ENCODE measurements at places on chromosomes 7 and 10. TPM values are rescaled to one million over a fixed set of nuclear protein-coding genes. Genes with fewer than 3 reads are reported as not detected.
A peak's percentile ranks its signal among the peaks of the same experiment; 100 is the strongest.

Gene DGKI
- 4.4 TPM for total RNA-seq

Gene CCL24
- total RNA-seq = 0.90 TPM

Gene HOXA6
- total RNA-seq = 0.81 TPM

Gene FLNC
- total RNA-seq = not detected

DNA sequence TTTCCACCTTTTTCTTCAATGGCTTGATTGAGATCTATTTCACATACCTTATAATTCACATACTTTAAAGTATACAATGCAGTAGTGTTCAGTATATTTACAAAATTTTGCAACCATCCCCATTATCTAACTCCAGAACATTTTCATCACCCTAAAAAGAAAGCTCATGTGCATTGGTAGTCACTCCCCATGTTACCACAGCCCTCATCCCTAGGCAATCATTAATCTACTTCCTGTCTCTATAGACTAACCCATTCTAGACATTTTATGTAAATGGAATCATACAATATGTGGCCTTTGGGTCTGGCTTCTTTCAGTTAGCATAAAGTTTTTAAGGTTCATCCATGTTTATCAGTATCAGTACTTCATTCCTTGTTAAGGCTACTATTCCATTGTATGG, 214.2 kb downstream of the WDR11 start:
- H3K27me3 ChIP-seq = peaks cover 35% of the 10 kb centered on the region
- DNase-seq = no peak
- no peaks in the 10 kb centered on the region for H3K4me1 ChIP-seq

GRCh38 chr7:90424720-90425119, 21.5 kb downstream of the CLDN12 start:
- H3K27me3 ChIP-seq = peaks cover 12% of the 10 kb centered on the region
- peak overlapping the region; percentile 42 for H3K27ac ChIP-seq
- no peak for DNase-seq

DNA sequence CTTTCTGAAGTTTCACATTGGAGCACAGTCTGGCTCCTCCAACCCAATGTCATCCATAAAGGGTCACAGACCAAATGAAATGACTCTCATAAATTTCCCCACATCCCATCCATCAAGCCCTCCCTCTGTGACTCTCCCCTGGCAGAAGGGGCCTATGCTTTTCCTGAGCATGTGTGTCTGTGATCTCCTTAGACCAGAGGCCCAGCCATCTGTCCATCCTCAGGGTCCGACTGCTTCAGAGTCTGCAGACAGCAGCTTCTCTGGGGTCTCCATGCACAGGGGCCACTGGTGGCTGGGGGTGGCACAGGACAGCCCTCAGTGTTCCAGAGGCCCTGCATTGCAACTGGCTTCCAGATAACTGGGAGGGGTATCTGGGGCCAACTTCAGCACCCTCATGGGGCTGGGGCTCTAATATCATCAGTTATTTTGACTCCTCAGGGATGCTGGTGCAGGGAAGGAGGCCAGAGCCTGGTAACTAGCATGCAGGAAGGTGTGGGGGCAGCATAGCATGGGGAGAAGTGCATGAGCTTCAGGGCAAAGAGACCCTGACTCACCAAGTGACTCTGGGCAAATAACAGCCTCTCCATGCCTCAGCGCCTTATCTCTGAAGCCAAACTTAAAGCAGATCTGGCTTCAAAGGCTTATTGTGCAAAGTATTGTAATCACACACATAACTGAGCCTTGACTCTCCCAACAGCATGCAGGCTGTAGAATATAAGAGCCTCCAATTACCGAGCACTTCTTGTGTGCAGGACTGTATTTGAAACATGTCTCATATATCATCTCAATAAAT, 266.9 kb downstream of the GRID1 start:
- no peaks in the 10 kb centered on the region for H3K4me1 ChIP-seq
- H3K27me3 ChIP-seq = no peaks in the 10 kb centered on the region
- H3K36me3 ChIP-seq = no peaks in the 10 kb centered on the region
- no peak for DNase-seq
- H3K4me3 ChIP-seq = no peak overlapping the region

DNA sequence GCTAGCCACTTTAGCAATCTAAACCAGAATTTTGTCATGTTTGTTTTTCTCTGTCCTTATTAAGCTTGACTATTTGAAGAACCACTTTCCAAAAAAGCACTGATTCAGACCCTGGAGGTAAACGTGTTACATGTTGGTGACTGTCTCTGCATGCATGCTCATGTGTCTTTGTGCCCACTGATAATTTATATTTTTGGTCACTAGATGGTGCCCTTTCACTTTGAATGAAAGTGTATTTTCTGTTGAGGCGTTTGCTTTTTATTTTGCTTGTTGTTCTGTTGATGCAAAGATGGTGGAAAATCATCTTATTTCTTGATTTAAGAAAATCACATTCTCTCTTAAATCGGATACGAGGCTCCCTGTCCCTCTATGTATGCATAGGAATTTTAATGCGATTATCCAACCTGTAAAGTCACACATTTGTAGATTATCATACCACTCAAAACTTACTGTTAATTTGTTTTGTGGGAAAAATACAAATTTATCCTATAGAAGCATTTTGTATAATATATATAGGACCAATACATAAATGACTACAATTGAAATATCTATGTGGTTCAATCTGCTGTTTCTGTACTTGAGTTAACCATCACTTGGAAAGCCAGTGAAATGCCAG, 269.3 kb downstream of the BICC1 start:
- H3K4me3 ChIP-seq = no peak overlapping the region
- H3K27me3 ChIP-seq = peaks cover 1% of the 10 kb centered on the region
- no peaks in the 10 kb centered on the region for H3K36me3 ChIP-seq
- no peaks in the 10 kb centered on the region for H3K4me1 ChIP-seq
- DNase-seq = no peak

GRCh38 chr10:31157123-31158010, 125.7 kb upstream of the ZNF438 start:
- no peaks in the 10 kb centered on the region for H3K36me3 ChIP-seq
- no peak for DNase-seq
- no peak overlapping the region for H3K4me3 ChIP-seq
- H3K27ac ChIP-seq = no peak overlapping the region

DNA sequence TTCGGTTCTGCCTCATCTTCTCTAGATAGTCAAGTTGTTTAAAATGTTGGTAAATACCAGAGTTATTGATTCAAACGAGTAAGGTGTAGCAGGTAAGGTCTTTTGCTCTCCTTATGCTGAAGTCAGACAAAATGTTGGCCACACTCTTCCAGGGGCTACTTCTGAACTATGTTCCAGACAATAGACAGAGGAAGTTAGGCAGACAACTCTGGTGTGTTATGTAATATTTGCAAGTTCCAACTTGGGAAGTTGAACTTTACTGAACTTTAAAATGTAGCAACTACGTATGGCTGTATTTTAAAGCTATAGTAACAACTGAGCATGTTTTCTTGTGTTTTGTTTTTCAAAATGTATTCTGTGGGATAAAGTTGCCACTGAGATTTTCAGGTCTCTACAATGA, 125.7 kb upstream of the NEBL start:
- H3K27me3 ChIP-seq = peaks cover 5% of the 10 kb centered on the region
- H3K4me1 ChIP-seq = peaks cover 4% of the 10 kb centered on the region
- no peaks in the 10 kb centered on the region for H3K36me3 ChIP-seq
- H3K27ac ChIP-seq = no peak overlapping the region
- no peak overlapping the region for H3K4me3 ChIP-seq

DNA sequence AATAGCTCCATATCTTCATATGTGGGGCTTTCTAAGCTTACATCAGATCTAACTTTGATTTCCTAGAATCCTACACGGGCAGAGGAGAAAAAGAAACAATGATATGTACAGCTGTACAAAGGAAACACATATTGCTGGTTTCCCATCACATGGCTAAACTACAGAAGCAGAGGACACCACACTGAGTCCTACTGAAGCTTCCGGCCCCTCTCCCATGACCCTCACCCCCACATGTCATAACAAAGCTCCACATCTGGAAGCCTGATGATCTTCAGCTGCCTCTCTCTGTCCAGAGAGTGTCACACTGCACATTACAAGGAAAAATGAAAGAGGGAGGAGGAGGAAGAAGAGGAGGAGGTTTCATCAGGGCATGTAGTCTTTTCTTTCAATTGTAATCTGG, 14.0 kb downstream of the SLC16A12 start:
- no peaks in the 10 kb centered on the region for H3K4me1 ChIP-seq
- no peak overlapping the region for H3K27ac ChIP-seq
- H3K36me3 ChIP-seq = no peaks in the 10 kb centered on the region
- no peak overlapping the region for H3K4me3 ChIP-seq
- peaks cover 10% of the 10 kb centered on the region for H3K27me3 ChIP-seq

GRCh38 chr10:91931526-91932190, 8.1 kb downstream of the BTAF1 start:
- no peaks in the 10 kb centered on the region for H3K27me3 ChIP-seq
- H3K27ac ChIP-seq = peak overlapping the region; percentile 5
- no peak for DNase-seq
- no peak overlapping the region for H3K4me3 ChIP-seq
- peaks cover 18% of the 10 kb centered on the region for H3K36me3 ChIP-seq
- peaks cover 40% of the 10 kb centered on the region for H3K4me1 ChIP-seq

GRCh38 chr10:119862524-119862923, 10.1 kb downstream of the MCMBP start:
- H3K4me1 ChIP-seq = peaks cover 51% of the 10 kb centered on the region
- peaks cover 21% of the 10 kb centered on the region for H3K36me3 ChIP-seq
- no peak for DNase-seq
- H3K27me3 ChIP-seq = no peaks in the 10 kb centered on the region
- H3K27ac ChIP-seq = no peak overlapping the region

- no peak overlapping the region for H3K27ac ChIP-seq
- H3K36me3 ChIP-seq = no peaks in the 10 kb centered on the region
- H3K4me1 ChIP-seq = no peaks in the 10 kb centered on the region
- no peak overlapping the region for H3K4me3 ChIP-seq
These were observed 69.7 kb downstream of the CALML3 start for GRCh38 chr10:5594271-5595049.

GRCh38 chr10:19788075-19788686, 28.1 kb upstream of the PLXDC2 start:
- no peaks in the 10 kb centered on the region for H3K36me3 ChIP-seq
- DNase-seq = no peak
- H3K27me3 ChIP-seq = peaks cover 15% of the 10 kb centered on the region
- H3K4me1 ChIP-seq = no peaks in the 10 kb centered on the region
- no peak overlapping the region for H3K27ac ChIP-seq

GRCh38 chr7:16728811-16729210, 24.7 kb upstream of the TSPAN13 start:
- H3K4me1 ChIP-seq = no peaks in the 10 kb centered on the region
- H3K27ac ChIP-seq = no peak overlapping the region
- H3K36me3 ChIP-seq = no peaks in the 10 kb centered on the region

DNA sequence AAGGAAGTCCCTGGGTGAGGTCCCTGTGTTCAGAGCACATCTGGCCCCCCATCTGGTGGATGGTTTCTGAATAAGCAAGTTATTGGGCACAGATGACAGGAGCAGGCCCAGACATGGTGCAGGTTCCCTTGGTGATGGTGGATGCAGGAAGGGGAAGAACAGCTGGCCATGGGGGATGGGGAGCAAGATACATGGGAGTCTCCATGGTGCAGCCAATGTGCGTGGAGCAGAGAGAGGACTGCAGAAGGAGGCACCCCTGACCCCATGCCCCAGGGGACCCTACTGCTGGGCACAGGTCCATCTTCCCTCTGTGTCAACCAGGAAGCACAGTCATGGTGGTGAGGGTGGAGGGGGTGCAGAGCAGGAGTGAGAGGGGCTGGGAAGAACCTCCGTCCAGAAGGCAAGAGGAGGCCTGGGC, 43.8 kb upstream of the RABGEF1 start:
- H3K27ac ChIP-seq = no peak overlapping the region
- DNase-seq = no peak
- H3K36me3 ChIP-seq = no peaks in the 10 kb centered on the region
- no peaks in the 10 kb centered on the region for H3K4me1 ChIP-seq

GRCh38 chr10:35214607-35215020, 88.0 kb downstream of the CREM start:
- H3K36me3 ChIP-seq = peaks cover 15% of the 10 kb centered on the region
- H3K27me3 ChIP-seq = no peaks in the 10 kb centered on the region
- H3K4me3 ChIP-seq = no peak overlapping the region
- peak overlapping the region; percentile 0 for H3K27ac ChIP-seq
- DNase-seq = no peak
- H3K4me1 ChIP-seq = peaks cover 51% of the 10 kb centered on the region

- H3K4me3 ChIP-seq = no peak overlapping the region
- no peak for DNase-seq
- peaks cover 59% of the 10 kb centered on the region for H3K4me1 ChIP-seq
- H3K27ac ChIP-seq = no peak overlapping the region
These were observed 143.4 kb downstream of the CELF2 start for GRCh38 chr10:11161096-11161495.

DNA sequence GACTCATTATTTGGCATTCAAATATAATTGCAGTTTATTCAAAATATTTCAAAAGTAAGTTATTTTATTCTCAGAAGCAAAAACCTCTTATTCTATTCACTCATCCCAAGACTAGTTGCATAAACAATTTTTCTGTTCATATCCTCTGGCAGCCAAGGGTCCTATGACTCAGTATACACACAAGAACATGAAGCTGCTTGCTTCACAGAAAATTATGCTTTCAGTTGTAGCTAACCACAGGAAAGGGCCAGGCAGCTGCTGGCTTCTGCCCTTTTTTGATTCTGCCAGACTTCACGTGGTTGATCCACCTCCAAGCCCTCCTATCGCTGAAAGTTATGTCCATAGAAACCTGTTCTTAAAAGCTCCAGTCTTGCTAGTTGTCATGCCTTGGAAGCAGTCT, 108.8 kb downstream of the ABCA13 start:
- H3K4me3 ChIP-seq = no peak overlapping the region
- no peaks in the 10 kb centered on the region for H3K4me1 ChIP-seq
- H3K27me3 ChIP-seq = peaks cover 27% of the 10 kb centered on the region
- H3K27ac ChIP-seq = no peak overlapping the region
- no peaks in the 10 kb centered on the region for H3K36me3 ChIP-seq

- H3K36me3 ChIP-seq = no peaks in the 10 kb centered on the region
- H3K4me1 ChIP-seq = no peaks in the 10 kb centered on the region
- no peak overlapping the region for H3K27ac ChIP-seq
These were observed 205.4 kb downstream of the FANK1 start for GRCh38 chr10:126101736-126102135.

GRCh38 chr10:132504501-132505272, 32.9 kb upstream of the INPP5A start:
- H3K36me3 ChIP-seq = no peaks in the 10 kb centered on the region
- H3K4me3 ChIP-seq = no peak overlapping the region
- no peaks in the 10 kb centered on the region for H3K4me1 ChIP-seq
- H3K27me3 ChIP-seq = peaks cover 2% of the 10 kb centered on the region
- no peak overlapping the region for H3K27ac ChIP-seq
- DNase-seq = no peak

- H3K4me3 ChIP-seq = no peak overlapping the region
- no peaks in the 10 kb centered on the region for H3K4me1 ChIP-seq
- peaks cover 8% of the 10 kb centered on the region for H3K27me3 ChIP-seq
- DNase-seq = no peak
These were observed 1.7 kb downstream of the MMP21 start for GRCh38 chr10:125773687-125774543.
